Stimulated activated CD8-positive, alpha-beta memory T cell treated with anti-CD3 and anti-CD28 coated beads, Interleukin-12 subunit alpha, Interleukin-12 subunit beta, amount 100 ng/mL, for 4 hours (primary cell): ENCODE measurements at places on chromosomes 16 and 17.

DNA sequence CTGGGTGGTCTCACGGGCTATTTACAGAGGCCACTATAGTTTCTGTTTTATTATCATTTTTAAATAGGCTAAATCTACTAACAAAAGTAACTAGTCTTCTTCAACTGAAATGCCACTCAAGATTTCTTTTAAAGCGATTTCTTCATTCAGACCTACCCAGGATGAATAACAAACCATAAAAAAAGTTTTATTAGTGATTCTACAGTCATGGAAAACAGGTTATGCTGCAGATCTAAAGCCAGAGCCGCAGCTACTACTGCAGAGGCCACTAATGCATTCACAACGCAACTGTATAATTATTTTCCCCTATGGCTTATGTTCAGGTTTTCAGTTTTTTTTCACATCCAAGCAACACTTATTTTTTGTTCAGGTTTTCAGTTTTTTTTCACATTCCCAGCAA is 136.2 kb upstream of the AXIN2 start:
- no peak for DNase-seq

GRCh38 chr16:21324267-21324666 is 46.2 kb upstream of the CRYM start:
- DNase-seq, result no peak

- no peak for DNase-seq
Observed at GRCh38 chr17:39527220-39527813, 66.0 kb downstream of the CDK12 start.

DNA sequence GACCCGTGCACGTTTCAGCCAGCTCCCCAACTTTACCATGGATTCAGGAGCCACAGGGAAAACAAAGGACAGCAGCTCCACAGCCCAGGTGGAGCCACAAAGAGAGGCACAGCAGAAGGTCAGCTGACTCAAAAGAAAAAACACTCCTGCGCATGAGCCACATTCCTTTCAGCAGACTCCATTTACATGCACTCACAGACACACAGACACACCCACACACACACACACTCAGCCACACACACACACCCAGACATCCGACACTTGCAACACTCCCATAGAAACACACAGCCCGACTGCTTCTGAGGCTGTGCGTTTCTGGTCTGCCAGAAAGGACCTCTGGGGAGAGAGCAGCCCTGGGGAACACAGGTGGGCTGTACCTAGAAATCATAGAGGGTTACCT is 2335.5 kb downstream of the TP53TG3F start:
- DNase-seq, result no peak

DNA sequence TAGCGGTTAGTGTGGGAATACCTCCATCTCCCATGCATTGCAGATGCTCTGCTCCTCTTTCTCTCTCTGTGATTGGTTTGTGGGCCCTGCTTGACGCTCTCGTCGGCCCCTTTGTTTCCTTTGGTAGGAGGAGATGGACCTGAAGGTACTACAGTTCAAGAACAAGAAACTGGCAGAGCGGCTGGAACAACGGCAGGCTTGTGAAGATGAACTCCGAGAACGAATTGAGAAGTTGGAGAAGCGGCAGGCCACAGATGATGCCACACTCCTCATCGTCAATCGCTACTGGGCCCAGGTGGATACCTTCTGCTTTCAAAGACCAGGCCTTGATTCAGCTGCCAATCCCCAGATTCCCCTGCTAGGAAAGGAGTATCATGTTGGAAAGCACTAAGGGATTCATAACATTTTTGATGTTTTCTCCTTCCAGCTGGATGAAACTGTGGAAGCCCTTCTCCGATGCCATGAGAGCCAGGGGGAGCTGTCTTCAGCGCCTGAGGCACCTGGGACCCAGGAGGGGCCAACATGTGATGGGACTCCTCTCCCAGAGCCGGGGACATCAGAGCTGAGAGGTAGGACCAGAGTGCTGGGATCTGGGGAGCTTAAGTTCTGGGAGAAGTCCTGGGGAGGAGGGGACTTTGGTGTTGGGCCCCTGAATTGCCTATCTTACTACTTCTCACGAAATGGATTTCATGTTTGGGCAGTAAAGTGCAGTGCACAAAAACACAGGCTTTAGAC is 1.0 kb downstream of the RNF40 start:
- DNase-seq, result no peak

- DNase-seq, result no peak
Observed at GRCh38 chr17:45791935-45792334, 7.8 kb downstream of the CRHR1 start.

- DNase-seq, result no peak
Observed at GRCh38 chr16:68091380-68092261, 6.5 kb downstream of the NFATC3 start.

GRCh38 chr17:9239246-9239792 is 218.0 kb downstream of the NTN1 start:
- no peak for DNase-seq

DNA sequence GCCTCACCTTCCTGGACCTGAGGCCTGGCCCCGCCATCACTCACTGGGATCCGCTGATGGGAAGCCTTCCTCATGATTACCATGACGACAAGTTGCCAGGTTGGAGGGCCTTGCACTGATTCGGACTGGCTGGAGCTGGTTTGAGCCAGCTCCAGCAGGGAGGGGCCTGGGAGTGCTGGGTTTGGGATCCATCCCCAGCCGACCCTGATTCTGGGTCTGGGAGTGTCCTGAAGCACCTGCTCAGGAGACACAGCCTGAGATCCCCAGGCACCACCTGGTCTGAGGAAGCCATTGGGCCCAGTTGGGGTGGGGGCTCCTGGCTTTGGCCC is 5.9 kb upstream of the BAIAP3 start:
- DNase-seq, result no peak

- no peak for DNase-seq
Observed at GRCh38 chr17:21210411-21211076, 3.4 kb downstream of the TMEM11 start.

DNA sequence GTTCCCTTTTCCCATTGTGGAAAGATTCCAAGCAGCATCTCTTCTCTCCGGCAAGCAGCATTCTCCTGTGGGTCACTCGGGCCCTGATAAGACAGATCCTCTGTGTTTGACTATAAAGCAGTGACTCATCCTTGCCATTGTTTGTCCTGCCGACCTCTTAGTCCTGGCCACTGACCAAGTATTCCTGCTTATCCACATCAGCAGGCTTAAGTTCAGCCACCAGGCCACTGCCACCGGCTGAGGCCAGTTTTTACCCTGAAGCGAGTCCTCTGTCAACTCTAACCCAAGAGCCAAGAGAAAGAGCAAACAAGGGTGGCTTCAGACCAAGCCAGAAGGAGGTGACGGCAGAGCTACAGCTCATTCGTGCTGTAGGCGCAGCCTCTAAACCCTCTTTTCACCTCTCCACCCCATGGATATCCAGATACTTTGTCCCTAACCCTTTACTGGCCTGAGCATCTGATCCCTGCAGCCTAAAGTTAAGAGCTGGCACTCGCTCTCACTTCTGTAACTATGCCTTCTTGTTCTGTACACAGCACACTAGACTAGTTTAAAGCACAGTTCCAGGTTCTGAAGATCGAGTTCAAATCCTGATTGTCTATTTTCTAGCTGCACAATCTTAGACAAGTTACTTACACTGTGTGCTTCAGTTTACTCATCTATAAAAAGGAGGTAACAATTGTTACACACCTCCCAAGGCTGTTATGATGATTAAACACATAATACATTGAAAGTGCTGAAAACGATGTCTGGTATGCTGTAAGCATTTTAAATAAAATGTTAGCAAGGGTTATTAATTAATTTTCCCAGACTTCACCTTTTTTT is 31.0 kb downstream of the SOX9 start:
- no peak for DNase-seq
